ENCODE measurements at places on chromosomes 11 and 22.

DNA sequence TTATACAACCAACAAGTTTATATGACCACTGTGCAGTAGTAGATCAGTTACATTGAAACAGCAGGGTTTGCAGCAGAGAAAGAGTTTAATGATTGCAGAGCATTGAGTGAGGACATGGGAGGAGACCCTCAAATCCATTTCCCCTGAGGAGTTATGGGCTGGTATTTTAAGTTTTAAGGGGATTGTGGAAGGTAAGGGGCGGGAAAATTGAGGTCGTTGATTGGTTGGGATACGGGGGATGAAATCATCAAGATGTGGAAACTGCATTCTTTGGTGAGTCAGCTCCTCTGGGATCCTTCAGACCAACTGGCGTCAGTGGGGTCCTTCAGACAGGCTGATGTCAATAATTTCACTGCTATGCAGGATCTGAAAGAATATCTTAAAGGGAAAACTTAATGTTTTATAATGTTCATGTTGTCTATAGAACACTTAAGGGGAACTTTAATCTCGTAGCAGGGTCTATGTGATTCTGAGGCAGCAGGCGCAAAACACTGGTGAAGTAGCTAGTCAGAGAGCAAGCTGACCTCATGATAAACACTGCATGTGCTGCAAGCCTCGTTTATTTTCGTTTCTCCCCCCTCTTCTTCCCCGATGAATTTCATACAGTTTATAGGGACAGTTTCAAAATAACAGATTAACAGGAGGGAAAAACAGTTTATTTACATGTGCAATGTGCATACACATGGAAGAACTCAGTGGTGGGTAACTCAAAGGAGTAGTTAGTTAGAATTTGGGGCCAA, 17.4 kb upstream of the BACE1-AS start:
- no peak for DNase-seq

- DNase-seq, result no peak
These were observed 43.9 kb upstream of the ACCSL start for GRCh38 chr11:44003736-44004451.

- DNase-seq, result no peak
These were observed 140.2 kb downstream of the SPATA19 start for GRCh38 chr11:133705074-133705648.

DNA sequence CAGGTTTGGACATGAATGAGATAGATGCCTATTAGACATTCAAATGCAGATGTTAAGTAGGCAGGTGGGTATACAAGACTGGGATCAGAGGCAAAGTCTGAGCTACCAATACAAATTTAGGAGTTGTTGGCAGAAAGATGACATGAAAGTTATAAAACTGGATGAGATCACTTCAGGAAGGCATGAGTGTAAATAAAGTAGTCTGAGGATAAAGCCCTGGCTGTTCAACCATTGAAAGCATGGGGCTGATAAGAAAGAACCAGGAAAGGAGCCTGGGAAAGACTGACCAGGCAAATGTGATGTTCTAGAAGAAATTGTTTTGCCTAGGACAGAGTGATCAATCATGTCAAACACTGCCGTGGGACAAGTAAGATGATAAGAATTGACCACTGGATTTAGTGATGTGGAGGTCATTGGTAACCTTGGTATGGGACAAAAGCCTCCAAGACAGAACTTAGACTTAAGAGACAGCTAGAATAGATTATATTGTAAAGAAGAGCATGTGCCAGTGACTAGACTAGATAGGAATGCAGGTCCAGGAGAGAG, 98.5 kb downstream of the EHF start:
- DNase-seq, result no peak

GRCh38 chr11:47518212-47518964, 34.5 kb downstream of the CELF1 start:
- DNase-seq, result no peak
